Type B pancreatic cell (in vitro differentiated cells): ENCODE measurements at places on chromosomes 11 and 22.

DNA sequence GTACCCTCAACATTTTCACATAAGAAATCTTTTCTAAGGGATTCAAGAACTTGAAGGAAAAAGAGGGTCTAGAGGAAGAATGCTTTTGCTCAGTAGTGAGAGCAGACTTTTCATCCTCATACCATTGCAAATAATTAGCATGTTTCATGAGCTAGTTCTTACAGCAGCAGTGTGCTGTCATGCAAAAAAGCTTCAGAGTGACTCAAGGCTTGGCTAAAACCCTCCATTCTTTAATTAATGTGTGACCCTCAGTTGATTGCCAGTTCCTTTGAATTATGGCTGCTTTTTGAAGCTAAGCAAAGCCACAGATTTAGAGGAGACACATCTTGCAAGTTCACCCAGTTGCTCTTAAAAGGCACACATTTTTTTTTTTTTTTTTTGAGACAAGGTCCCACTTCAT lies 36.6 kb upstream of the PCF11 start:
- DNase-seq: no peak

DNA sequence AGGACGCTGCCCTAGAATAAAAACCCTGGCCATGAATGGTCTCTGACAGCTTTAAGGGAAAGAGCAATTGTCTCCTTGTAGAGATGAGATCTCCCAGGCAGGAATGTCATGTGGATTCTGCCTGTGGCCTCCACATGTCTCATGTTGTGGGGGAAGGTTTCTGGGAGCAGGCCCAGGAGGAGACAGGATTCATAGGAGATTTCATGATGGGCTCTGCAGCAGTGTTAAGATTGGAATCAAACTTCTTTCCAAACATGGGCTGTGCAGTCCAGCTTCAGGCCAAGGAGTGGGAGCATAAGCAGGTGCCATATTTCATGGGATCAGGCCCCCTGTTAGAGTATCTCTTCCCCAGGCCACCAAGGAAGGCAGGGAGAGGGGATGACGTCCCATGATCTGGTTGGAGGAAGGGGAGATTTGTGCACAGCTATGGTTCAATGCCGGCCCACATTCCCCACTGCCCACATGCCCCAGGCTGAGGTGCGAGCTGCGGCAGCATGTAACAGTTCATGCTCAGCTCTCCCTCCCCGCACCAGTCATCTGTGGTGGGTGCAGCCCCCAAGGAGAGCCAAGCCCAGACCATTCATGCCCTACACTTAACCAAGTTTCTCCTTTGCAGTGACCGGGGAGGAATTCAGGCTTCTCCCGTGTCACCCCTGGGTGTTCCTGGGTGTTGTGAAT lies 42.5 kb downstream of the LMO1 start:
- no peak for DNase-seq

GRCh38 chr11:18056561-18057181 lies 10.6 kb upstream of the TPH1 start:
- DNase-seq: no peak

DNA sequence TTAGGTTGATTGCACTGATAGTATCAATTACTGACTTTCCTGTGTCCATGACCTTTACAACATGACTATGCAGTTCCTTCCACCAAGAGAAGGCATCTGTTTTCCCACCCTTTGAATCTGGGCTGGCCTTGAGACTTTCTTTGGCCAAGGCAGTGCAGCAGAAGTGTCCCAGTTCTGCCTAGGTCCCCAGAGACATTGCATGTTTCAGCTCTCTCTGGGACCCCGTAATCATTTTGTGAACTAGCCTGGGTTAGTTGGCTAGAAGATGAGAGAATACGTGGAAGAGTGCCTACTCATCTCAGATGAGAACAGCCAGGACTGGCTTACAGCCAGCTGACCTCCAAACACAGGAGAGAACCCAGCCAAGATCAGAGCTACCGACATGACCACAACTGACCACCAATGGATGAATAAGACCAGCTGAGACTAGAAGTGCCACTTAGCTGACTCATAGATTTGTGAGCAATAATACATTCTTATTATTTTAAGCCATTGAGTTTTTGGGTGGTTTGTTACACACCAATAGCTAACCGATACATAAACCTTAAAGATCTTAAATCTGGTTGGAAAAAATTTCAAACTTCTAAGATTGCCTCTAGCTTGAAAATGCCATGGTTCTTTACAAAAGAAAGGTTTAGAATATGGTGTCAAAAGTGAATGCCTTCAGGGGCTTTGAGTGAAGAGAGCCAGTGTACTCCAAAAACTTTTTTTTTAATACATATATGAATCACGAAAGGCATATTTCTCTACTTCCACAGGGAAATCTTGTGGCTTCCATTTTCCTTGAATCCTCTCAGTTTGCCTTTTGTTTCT lies 145.2 kb downstream of the FBXO7 start:
- DNase-seq: no peak

- peak; percentile 43 for DNase-seq
These were observed 49.7 kb downstream of the TBC1D22A start for GRCh38 chr22:46812034-46812605.

DNA sequence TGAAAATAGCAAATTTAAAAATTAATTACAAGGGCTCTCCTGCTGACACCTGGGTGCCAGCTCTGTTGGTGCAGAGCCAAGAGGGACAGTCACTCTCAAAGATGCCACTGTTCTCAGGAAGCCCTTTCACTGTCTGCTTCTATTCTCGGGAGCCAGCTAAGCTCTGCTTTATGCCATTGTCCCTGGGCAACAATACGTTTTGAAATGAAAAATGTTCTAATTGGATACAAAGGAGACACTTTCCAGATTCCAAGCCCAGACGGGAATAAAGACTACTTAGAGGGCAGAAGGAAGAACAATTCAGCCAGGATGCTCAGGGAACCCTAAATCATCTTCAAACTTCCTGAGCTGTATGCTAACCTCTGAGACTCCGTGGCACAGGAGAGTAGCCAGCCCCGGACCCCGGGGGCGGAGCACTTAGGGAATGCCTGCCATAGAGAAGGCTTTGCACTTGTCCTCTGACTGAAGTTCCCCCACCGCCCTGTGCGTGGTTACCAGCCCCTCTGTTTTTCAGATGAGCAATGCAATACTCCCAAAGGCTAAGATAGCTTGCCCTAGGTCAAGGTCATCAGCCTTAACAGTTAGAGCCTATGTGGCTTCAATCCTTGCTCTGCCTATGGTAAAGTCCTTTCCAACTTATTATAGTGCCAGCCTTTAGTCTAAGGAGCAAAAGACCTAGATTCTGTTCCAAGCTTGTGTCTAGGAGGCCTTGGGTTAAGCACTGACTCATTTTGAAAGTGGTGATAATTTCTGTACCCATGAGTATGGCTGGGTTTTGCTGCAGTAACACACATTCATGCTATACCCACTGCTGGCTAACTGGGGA lies 150.9 kb downstream of the CACNA1I start:
- DNase-seq: peak; percentile 67

DNA sequence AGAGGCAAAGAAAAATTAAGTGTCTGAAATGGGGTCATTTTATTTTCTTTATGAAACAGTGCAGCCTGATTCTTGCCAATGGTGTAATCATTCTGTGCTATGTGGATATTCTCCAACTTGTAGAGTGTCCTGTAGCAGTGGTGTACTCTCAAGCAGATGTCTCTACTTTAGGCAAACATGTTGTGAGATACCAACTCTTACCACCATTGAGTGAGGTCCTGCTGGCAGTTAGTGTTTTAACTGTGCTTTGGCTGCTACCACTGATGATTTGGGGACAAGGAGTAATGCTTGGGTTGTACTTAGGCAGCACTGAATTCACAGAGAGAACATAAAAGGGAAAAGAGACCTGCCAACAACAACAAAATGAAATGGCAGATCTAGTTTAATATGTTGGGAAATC lies 122.5 kb downstream of the APIP start:
- DNase-seq: no peak

DNA sequence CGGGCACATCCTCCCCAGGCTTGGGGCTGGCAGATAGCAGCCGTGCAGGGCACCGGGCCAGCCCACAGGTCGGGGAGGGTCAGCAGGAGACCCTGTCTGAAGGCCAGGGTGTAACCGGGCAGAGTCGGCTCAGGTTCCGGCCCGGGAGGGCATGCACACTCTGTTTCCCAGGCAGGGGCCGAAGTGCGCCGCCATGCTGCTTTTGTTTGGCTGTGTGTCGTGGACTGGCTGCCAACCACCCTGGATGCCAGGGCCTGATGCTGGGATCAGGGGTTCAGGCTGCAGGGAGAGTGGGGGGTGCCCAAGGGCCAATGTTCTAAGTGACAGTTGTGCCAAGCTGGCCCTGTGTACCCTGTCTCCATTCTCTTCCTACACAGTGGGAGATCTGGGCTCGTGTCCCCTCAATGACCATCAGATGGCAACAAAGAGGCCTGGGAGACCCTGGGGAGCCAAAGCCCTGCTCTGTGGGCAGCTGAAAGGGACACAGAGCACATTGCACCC lies 120.9 kb upstream of the B3GAT1 start:
- DNase-seq: peak; percentile 53
